ENCODE measurements at places on chromosomes 4 and X. TPM values are rescaled to one million over a fixed set of nuclear protein-coding genes. Genes with fewer than 3 reads are reported as not detected.

MTTP gene
- 0.23 TPM for total RNA-seq

CCDC160 gene
- 0.27 TPM for total RNA-seq

RNF150 gene
- total RNA-seq: 2.4 TPM

GRCh38 chrX:149699761-149700160 lies 12.1 kb upstream of the MAGEA11 start:
- no peak for DNase-seq

KDR gene
- not detected for total RNA-seq
